ENCODE measurements at places on chromosomes 4 and X.

DNA sequence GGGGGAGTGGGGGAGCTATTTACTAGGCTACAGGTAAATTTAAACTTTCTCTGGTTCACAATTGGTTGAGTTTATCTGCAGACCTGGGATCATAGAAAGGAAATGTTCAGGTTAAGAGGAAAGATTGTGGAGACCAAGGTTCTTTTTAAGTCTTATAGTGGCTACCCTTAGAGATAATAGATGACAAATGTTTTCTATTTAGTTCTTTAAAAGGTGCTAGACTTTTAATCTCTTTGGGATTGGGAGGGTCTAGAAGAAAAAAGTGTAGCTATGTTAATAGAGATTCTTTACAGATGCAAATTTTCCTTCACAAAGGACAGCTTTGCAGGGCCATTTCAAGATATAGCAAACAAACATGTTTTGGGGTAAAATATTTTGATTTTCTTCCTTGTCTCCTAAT lies 76.0 kb downstream of the TEX13C start:
- H3K4me3 ChIP-seq = no peak overlapping the region
- H3K4me1 ChIP-seq = no peaks in the 10 kb centered on the region

- H3K27me3 ChIP-seq = no peaks in the 10 kb centered on the region
- no peak overlapping the region for H3K27ac ChIP-seq
- no peak for DNase-seq
- no peaks in the 10 kb centered on the region for H3K36me3 ChIP-seq
- H3K4me1 ChIP-seq = no peaks in the 10 kb centered on the region
- H3K4me3 ChIP-seq = no peak overlapping the region
Observed at GRCh38 chr4:14787894-14788293, 214.4 kb upstream of the CPEB2 start.

DNA sequence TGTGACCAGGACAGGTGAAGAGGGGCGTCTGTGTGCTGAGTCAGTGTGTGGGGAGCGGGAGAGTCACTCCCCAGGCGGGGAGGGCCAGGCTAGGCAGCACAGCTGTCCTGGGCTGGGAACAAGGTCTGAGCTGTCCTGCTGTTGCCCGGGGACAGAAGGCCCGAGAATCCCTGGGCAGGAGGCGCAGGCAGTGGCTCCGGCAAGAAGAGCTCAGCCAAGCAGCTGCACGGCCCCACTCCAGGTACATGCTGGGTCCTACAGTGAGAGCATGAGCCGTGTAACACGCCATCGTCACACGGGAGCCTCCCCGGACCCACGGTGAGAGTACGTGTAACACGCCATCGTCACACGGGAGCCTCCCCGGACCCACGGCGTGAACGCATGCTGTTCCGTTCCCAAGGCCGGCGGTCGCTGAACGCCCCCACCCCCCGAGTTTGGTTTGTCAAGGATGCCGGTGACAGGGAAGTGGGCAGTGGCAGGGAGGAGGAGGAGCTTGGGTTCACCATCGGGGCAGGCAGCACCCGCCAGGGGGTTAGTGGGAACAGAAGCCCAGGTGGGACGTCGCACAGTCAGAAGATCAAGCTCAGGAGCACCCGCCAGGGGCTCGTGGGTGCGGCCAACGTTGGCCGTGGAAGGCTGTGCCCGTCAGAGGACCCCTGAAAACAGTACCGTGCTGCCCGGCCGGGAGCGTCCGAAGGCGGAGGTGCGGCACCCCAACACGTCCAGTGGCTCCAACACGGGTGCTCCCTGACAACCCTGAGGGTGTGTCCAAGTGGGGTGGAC lies 15.6 kb downstream of the PPP2R3B start:
- H3K27ac ChIP-seq = peak overlapping the region; percentile 14
- no peaks in the 10 kb centered on the region for H3K27me3 ChIP-seq
- no peak for DNase-seq
- no peaks in the 10 kb centered on the region for H3K36me3 ChIP-seq

GRCh38 chr4:94244829-94245185 lies 37.1 kb downstream of the SMARCAD1 start:
- no peak overlapping the region for H3K27ac ChIP-seq
- DNase-seq = no peak
- peaks cover 34% of the 10 kb centered on the region for H3K36me3 ChIP-seq

- no peak overlapping the region for H3K4me3 ChIP-seq
- H3K27me3 ChIP-seq = no peaks in the 10 kb centered on the region
- H3K4me1 ChIP-seq = peaks cover 5% of the 10 kb centered on the region
- DNase-seq = no peak
Observed at GRCh38 chr4:6405397-6405706, 67.1 kb downstream of the PPP2R2C start.

- H3K4me1 ChIP-seq = peaks cover 9% of the 10 kb centered on the region
- peaks cover 8% of the 10 kb centered on the region for H3K36me3 ChIP-seq
- H3K4me3 ChIP-seq = no peak overlapping the region
- DNase-seq = no peak
Observed at GRCh38 chr4:136749989-136750388, 782.3 kb downstream of the PCDH18 start.

GRCh38 chrX:10017872-10018271 lies 50.7 kb downstream of the CLDN34 start:
- no peaks in the 10 kb centered on the region for H3K4me1 ChIP-seq
- H3K27ac ChIP-seq = no peak overlapping the region
- H3K27me3 ChIP-seq = no peaks in the 10 kb centered on the region
- H3K4me3 ChIP-seq = no peak overlapping the region
- H3K36me3 ChIP-seq = no peaks in the 10 kb centered on the region

DNA sequence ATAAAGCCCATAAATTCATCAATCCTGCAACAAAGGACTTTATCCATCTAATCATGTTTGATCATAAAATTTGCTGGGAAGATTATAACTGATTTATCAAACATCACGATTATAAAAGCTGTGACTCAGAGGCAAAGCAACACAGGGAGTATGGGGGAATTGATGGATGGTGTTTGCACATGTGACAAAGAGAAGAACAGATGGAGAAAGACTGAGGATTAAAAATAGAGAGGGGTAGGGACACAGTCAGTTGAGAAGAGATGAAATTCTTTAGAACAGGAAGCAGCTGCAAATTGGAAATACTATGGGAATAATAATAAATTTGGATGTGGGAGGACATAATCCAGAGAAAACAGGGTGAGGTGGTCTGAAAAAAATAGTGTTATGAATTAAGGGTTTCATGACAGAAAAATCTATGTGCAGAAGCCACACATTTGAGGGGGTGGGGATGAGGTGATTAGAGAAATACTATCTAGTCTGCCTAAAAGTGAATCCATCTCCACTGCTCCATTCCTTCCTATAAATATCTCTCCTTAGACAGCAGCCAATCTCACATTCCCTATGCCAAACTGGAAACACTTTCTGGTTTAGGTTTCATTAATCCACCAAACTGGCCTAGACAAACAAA lies 6.2 kb downstream of the PRR32 start:
- DNase-seq = no peak
- no peaks in the 10 kb centered on the region for H3K36me3 ChIP-seq
- no peak overlapping the region for H3K4me3 ChIP-seq
- H3K27me3 ChIP-seq = no peaks in the 10 kb centered on the region

GRCh38 chrX:23720117-23720677 lies 22.9 kb downstream of the ACOT9 start:
- no peaks in the 10 kb centered on the region for H3K27me3 ChIP-seq
- H3K36me3 ChIP-seq = no peaks in the 10 kb centered on the region
- H3K27ac ChIP-seq = no peak overlapping the region
- no peaks in the 10 kb centered on the region for H3K4me1 ChIP-seq
- DNase-seq = no peak
- no peak overlapping the region for H3K4me3 ChIP-seq

DNA sequence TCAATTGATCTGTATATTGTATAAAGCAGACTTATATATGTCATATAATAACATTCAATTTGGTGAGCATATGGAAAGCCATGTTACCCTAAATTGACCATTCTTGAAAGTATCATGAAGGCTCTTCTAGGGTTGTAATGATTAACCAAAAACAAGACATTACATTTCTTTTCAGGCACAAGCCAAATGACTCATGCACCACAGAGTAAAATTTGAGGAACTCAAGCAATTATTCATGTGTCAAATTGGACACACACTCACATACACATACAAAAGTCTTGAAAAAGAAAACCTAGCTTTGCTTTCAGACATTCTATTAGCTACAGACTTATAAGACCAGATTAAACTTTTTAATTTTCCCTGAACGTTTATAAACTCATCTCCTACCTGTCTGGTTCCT lies 146.5 kb upstream of the PCDH18 start:
- peaks cover 2% of the 10 kb centered on the region for H3K4me1 ChIP-seq
- no peak overlapping the region for H3K4me3 ChIP-seq
- no peak overlapping the region for H3K27ac ChIP-seq
- no peaks in the 10 kb centered on the region for H3K36me3 ChIP-seq
- no peak for DNase-seq

DNA sequence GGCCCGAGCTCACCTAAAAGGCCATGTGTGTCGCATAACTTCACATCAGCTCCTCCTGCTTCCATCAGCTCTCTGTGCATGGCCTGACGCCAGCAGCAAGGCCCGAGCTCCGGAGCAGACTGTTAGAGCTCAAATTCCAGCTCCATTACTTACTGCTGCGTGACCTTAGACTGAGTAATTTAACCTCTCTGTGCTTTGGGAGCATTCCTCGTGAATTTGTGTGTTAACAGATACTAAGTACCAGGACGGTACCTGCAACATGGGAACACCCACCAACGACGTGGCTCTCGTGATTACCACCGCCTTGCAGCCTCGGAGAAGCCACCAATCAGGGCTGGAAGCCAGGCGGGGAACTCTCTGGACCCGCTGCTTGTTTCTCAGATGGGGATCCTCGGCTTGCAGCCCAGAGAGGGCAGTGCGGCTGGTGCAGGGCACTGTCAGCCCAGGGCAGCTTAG lies 12.9 kb downstream of the LETM1 start:
- peaks cover 10% of the 10 kb centered on the region for H3K36me3 ChIP-seq
- H3K27me3 ChIP-seq = no peaks in the 10 kb centered on the region
- H3K27ac ChIP-seq = no peak overlapping the region
- no peak for DNase-seq

DNA sequence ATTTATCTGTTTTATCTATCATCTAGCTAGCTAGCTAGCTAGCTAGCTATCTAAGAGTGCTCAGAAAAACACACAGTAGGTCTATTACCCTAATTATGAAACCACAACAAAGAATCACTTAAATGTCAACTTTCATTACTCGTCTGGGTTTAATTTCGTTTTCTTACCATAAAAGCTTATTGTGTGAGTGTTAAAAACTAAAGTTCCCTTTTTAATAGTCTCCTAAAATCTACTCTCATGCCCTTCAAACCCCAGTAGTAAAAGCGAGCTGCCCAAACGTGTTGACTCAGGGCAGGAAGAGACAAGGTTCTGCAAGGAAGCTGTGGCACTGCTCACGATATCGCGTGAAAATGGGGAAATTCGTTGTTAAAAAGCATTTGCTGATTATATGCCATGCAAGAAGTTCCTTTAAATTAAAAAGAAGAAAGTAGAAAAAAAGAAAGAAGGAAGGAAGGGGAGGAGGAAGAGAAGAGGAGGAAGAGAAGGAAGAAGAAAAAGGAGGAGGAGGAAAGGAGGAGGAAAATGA lies 595 bp downstream of the MBNL3 start:
- H3K4me3 ChIP-seq = peak overlapping the region; percentile 59
- H3K36me3 ChIP-seq = no peaks in the 10 kb centered on the region
- H3K27me3 ChIP-seq = no peaks in the 10 kb centered on the region
- H3K27ac ChIP-seq = no peak overlapping the region
- peaks cover 3% of the 10 kb centered on the region for H3K4me1 ChIP-seq

- H3K4me3 ChIP-seq = no peak overlapping the region
- H3K27ac ChIP-seq = no peak overlapping the region
- no peak for DNase-seq
- H3K36me3 ChIP-seq = peaks cover 4% of the 10 kb centered on the region
- no peaks in the 10 kb centered on the region for H3K4me1 ChIP-seq
Observed at GRCh38 chrX:94288325-94288724, 614.3 kb downstream of the FAM133A start.

DNA sequence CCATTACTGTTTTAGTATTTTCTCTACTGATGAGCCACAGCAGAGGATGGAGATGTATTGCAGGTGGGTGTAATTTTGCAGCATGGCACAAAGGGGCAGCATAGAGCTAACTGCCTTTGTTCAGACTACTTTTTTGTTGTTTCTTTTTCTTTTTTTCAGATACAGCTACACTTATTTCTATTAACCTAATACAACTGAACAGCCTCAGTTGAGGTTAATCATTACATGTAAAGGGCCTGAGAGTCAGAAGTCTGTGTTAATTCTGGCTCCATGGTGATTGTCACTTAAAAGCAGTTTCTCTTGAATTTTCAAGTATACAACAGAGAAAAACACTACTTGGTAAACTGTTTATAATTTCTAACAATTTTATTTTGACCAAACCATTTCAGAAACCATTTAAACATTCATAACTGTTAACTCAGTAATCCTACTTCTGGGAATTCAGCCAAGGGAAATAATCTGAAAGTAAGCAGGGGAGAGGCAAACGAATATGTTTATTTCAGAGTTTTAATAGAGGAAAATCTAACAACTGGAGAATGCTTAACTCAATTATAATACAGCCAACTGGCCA lies 13.9 kb upstream of the PPEF2 start:
- H3K27ac ChIP-seq = no peak overlapping the region
- no peaks in the 10 kb centered on the region for H3K27me3 ChIP-seq
- no peak for DNase-seq
- no peak overlapping the region for H3K4me3 ChIP-seq

DNA sequence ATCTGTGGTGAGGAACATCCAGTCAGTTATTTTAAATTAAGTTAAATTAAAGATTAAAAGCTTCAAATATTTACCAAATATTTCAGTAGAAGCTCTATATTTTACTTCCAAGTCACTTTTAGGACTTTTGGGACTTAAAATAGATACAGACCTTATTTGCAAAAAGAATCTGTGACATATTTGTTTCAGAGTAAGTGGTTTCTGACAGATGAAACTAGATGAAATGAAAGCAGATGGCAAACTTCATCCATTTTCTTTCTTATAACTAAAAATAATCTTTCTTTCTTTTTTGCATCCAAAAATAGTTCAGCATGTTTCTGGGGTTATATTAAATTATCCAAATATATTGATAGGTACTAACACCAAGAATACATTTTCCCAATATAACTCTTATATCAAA lies 6.6 kb upstream of the UTP3 start:
- H3K27me3 ChIP-seq = no peaks in the 10 kb centered on the region
- H3K36me3 ChIP-seq = no peaks in the 10 kb centered on the region
- H3K27ac ChIP-seq = no peak overlapping the region
- H3K4me3 ChIP-seq = no peak overlapping the region

GRCh38 chr4:3396600-3396999 lies 45.2 kb upstream of the HGFAC start:
- no peaks in the 10 kb centered on the region for H3K27me3 ChIP-seq
- H3K36me3 ChIP-seq = no peaks in the 10 kb centered on the region
- no peak overlapping the region for H3K4me3 ChIP-seq
- no peak overlapping the region for H3K27ac ChIP-seq

DNA sequence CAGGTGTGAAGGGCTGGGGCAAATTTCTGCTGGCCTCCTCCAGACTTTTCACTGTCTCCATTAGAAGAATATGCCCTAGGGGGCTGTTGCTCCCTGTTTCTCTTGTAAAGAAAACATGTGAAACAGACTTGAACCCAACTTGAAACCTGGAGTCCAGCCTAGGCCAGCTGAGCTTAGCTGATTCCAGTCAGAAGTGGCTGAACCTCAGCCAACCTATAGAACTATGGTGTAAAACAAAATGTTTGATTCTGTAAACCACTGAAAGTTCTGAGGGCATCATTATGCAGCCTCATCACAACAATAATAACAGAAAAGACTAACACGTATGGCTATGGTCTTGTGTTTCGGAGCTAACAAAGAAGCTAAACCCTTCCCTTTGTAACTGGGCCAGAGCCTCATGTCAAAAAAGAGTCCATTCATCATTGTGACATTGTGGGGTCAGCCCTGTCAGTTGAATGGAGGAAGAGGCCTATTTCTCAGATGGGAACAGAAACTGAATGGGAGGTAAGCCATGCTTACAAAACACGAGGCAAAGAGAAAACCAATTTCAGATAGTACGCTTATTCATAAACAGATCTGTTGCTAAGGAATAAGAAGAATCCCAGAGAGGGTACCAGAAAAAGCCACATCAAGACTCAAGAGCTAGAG lies 34.1 kb downstream of the SETD7 start:
- no peaks in the 10 kb centered on the region for H3K36me3 ChIP-seq
- no peaks in the 10 kb centered on the region for H3K27me3 ChIP-seq
- H3K4me1 ChIP-seq = no peaks in the 10 kb centered on the region
- H3K27ac ChIP-seq = no peak overlapping the region
